Adrenal gland (tissue), 19 donors: ENCODE measurements at places on chromosomes 3 and 15. TPM values are rescaled to one million over a fixed set of nuclear protein-coding genes. Genes with fewer than 3 reads are reported as not detected.
A peak's percentile ranks its signal among the peaks of the same experiment; 100 is the strongest.

CFAP100 gene
- total RNA-seq, result not detected

AGTR1 gene
- total RNA-seq, result 34.7 TPM

ECT2 gene
- 6.0 TPM for total RNA-seq

ARHGEF26 gene
- 2.8 TPM for total RNA-seq

FAM81A gene
- 0.08 TPM for total RNA-seq

RNF13 gene
- 53.1 TPM for total RNA-seq

SEMA3G gene
- 4.1 TPM for total RNA-seq

ABHD14A gene
- 68.0 TPM for total RNA-seq

MIX23 gene
- 30.4 TPM for total RNA-seq

GRCh38 chr15:60584355-60584998, 105.5 kb upstream of the ICE2 start:
- H3K36me3 ChIP-seq, result no peaks in the 10 kb centered on the region
- H3K27ac ChIP-seq, result peak overlapping the region; percentile 55
- no peak overlapping the region for H3K4me3 ChIP-seq
- no peaks in the 10 kb centered on the region for H3K27me3 ChIP-seq

DNA sequence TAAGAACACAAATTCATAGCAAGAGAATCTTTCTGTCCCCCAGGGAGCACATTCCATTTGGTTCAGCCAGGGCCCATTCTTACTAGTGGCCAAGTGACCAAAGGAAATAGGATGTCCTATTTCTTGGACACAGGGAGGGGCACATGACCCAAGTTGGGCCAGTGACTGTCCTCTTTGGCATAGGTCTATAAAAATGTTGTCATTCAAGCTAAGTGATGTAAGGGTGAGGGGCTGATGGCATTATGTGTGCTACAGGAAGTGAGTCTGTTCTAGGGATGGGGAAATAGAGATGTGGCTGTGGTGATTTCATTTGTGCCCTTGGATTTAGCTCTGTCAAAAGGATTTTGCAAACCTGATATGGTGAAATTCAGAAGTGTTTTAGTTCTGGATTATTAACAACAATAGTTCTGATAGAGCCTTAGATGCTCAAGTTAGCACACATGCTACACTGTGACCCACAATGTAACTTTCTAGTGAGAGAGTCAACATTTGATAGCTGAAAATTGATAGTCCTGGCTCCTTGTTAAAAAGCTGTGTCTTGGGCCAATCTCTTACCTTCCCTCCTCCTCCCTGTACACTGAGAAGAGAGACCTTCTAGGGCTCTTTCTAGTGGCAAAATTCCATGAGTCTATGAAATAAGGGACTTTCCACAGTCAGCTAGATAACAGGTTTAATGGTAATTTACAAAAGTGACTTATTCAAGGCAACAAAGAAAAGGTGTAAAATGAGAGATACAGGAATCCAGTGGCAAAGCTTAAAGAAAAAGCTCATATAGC, 117.2 kb downstream of the THRB start:
- H3K36me3 ChIP-seq, result no peaks in the 10 kb centered on the region
- DNase-seq, result no peak
- no peaks in the 10 kb centered on the region for H3K27me3 ChIP-seq
- no peak overlapping the region for H3K4me3 ChIP-seq
- H3K27ac ChIP-seq, result peak overlapping the region; percentile 60

GRCh38 chr3:116037954-116038911, 407.1 kb downstream of the LSAMP start:
- H3K4me1 ChIP-seq, result no peaks in the 10 kb centered on the region
- H3K27me3 ChIP-seq, result no peaks in the 10 kb centered on the region
- H3K36me3 ChIP-seq, result no peaks in the 10 kb centered on the region
- no peak overlapping the region for H3K27ac ChIP-seq
- DNase-seq, result no peak

DNA sequence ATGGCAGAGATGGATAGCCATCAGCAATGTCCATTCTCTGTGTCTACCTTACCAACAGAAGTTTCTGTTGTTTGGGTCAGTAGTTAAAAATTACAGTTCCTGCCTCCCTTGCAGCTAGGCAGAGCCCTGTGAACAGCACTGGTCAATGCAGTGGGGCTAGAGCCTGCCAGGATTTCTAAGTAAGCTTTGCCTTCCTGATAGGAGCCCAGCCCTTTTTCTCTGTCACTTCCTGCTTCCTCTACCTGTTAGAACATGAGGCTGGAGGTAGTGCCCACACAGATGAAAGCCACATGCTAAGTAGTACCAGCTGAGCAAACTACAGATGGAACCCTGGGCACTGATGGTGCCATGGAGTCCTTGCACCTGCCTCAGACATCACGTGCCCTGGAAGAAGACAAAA, 45.0 kb downstream of the MGLL start:
- no peaks in the 10 kb centered on the region for H3K36me3 ChIP-seq
- H3K4me1 ChIP-seq, result peaks cover 13% of the 10 kb centered on the region
- H3K27me3 ChIP-seq, result no peaks in the 10 kb centered on the region
- no peak for DNase-seq

- H3K27ac ChIP-seq, result no peak overlapping the region
- H3K4me3 ChIP-seq, result no peak overlapping the region
- DNase-seq, result peak; percentile 40
- no peaks in the 10 kb centered on the region for H3K36me3 ChIP-seq
- no peaks in the 10 kb centered on the region for H3K4me1 ChIP-seq
Observed at GRCh38 chr3:53800041-53800906, 45.9 kb downstream of the CHDH start.

DNA sequence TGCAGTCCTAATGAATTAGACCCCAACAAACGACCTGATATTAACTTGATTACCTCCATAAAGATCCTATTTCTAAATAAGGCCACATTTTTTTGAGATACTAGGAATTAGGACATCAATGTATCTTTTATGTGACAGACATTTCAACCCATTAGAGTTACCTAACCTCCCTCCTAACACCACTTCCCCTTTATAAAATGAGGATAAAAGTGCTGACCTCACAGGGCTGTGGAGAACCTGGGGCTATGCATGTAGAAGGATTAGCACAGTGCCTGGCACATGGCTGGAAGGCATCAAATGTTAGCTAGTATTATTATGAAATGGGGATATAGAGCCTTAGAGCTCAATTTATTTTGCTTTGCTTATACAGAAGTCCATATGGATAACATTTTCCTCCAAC, 53.5 kb upstream of the LRRN1 start:
- no peak overlapping the region for H3K4me3 ChIP-seq
- H3K27me3 ChIP-seq, result no peaks in the 10 kb centered on the region
- no peaks in the 10 kb centered on the region for H3K4me1 ChIP-seq
- no peak for DNase-seq
- no peaks in the 10 kb centered on the region for H3K36me3 ChIP-seq
- no peak overlapping the region for H3K27ac ChIP-seq

GRCh38 chr3:30421266-30421665, 185.1 kb upstream of the TGFBR2 start:
- no peaks in the 10 kb centered on the region for H3K27me3 ChIP-seq
- no peak overlapping the region for H3K27ac ChIP-seq
- H3K4me1 ChIP-seq, result peaks cover 3% of the 10 kb centered on the region
- H3K36me3 ChIP-seq, result no peaks in the 10 kb centered on the region

GRCh38 chr3:66729687-66730393, 229.0 kb upstream of the LRIG1 start:
- DNase-seq, result no peak
- no peaks in the 10 kb centered on the region for H3K36me3 ChIP-seq
- H3K27ac ChIP-seq, result no peak overlapping the region
- H3K4me1 ChIP-seq, result no peaks in the 10 kb centered on the region
- no peak overlapping the region for H3K4me3 ChIP-seq
- H3K27me3 ChIP-seq, result no peaks in the 10 kb centered on the region

- H3K27ac ChIP-seq, result no peak overlapping the region
- H3K36me3 ChIP-seq, result no peaks in the 10 kb centered on the region
- no peak overlapping the region for H3K4me3 ChIP-seq
- H3K27me3 ChIP-seq, result no peaks in the 10 kb centered on the region
- no peak for DNase-seq
Observed at GRCh38 chr3:120429921-120430361, 20.9 kb downstream of the FSTL1 start.

DNA sequence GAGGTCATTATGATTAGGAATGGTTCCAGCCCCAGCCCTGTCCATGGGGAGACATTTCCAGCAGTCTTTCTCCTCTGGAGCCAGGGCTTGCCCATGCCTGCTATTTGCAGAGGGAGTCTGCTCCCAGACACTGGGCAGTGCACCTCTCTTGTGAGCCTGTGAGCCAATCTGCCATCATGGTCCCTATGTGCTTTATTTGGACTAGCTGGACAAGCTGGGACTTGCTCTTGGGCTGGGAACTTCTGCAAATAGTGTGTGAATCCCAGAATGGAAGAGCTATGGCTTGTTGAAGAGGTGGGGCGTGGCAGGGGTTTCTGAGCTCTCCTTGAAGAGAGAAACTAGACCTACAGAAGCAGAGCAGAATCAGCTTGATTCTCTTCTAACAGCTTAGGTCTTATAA, 53.7 kb upstream of the KY start:
- DNase-seq, result no peak
- no peaks in the 10 kb centered on the region for H3K36me3 ChIP-seq
- no peak overlapping the region for H3K4me3 ChIP-seq
- no peaks in the 10 kb centered on the region for H3K27me3 ChIP-seq
- no peaks in the 10 kb centered on the region for H3K4me1 ChIP-seq
- H3K27ac ChIP-seq, result no peak overlapping the region

GRCh38 chr3:144839991-144840390, 868.4 kb downstream of the DIPK2A start:
- no peaks in the 10 kb centered on the region for H3K27me3 ChIP-seq
- DNase-seq, result no peak
- H3K4me3 ChIP-seq, result no peak overlapping the region
- no peaks in the 10 kb centered on the region for H3K36me3 ChIP-seq
- H3K27ac ChIP-seq, result no peak overlapping the region
- no peaks in the 10 kb centered on the region for H3K4me1 ChIP-seq

- H3K4me1 ChIP-seq, result no peaks in the 10 kb centered on the region
- no peak for DNase-seq
- H3K4me3 ChIP-seq, result no peak overlapping the region
Observed at GRCh38 chr3:39267631-39268548, 11.9 kb downstream of the CX3CR1 start.

- no peaks in the 10 kb centered on the region for H3K27me3 ChIP-seq
- H3K4me3 ChIP-seq, result no peak overlapping the region
- no peak for DNase-seq
- H3K27ac ChIP-seq, result no peak overlapping the region
- H3K4me1 ChIP-seq, result no peaks in the 10 kb centered on the region
Observed at GRCh38 chr3:72032441-72033135, 247.6 kb upstream of the PROK2 start.

DNA sequence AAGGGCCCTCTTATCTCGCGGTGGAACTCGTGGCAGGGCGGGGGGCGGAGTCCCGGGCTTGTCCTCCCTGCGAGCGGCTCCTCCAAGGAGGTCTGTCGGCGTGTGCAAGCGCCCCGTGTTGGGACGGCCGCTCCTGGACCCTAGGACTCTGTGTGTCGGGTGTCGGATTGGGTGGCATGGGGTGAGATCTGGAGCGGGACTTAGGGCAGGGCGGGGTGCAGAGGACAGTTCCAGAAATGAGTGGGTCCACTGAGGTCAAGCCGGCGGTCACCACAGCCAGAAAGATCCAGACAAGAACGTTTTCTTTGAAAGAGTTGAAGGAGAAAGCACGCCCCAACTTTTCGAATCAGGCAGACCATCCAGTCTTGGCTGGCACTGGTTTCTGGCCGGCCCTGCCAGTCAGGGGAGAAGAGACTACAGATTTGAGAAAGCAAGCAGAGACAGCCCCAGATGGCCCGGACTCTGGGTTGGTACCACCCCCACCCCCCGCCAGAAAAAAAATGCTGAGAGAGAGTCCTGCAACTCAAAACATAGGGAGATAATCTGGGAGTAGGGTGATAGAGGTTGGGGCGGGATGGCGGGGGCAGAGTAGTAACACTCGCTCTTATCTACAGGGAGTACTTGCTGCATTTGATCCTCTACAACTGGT, 784 bp upstream of the CISH start:
- peaks cover 4% of the 10 kb centered on the region for H3K36me3 ChIP-seq
- no peak overlapping the region for H3K27ac ChIP-seq
- peak overlapping the region; percentile 79 for H3K4me3 ChIP-seq
- no peaks in the 10 kb centered on the region for H3K27me3 ChIP-seq
- H3K4me1 ChIP-seq, result peaks cover 7% of the 10 kb centered on the region

DNA sequence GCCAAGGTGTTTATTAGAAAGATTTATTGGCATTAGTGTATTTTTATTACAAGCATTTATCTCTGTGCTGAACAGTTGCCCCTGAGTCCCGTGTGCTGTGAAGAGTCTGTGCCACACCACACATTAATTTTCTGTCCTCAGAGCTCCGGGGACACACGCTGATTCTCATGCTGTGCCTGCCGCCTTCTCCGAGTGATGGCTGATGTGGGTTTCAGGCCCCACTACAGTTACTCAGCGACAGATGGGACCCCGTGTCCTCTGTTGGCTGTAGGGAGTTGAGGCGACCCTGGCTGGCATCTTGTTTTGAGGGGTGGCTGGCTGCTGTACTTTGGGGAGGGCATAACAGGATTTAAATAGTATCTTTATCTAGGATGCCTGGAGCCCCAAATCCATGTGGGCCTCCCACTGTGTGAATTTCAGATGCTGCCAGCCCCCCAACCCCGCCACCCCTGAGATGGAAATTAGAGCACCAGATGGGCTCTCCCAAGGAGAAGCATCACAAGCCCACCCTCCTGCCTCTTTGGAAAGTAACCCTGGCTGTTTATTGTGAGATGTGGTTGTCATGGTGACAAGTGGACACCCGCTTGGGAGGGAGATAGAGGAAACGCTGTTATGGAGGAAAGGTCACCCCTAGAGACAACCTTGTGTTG, 185.6 kb downstream of the APBA2 start:
- H3K4me1 ChIP-seq, result no peaks in the 10 kb centered on the region
- no peaks in the 10 kb centered on the region for H3K36me3 ChIP-seq
- no peak overlapping the region for H3K4me3 ChIP-seq
- DNase-seq, result no peak
- no peaks in the 10 kb centered on the region for H3K27me3 ChIP-seq

DNA sequence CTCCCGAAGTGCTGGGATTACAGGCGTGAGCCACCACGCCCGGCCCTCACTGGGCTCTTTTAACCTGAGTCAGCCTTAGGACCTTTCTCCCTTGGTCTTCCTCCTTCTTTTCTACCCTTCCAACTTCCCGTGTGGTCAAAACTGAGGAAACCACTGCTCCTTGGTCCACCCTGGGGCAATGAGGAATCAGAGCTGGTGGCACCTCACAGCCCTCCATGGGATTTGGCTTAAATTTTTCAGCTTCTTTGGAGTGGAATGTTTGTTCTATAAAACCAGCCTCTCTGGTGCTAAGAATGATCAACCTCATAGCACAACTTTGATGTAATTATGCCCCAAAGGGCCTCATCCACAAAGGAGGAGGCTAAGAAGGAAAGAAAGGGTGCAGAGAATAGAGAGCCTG, 76.6 kb upstream of the CFAP20DC start:
- H3K4me1 ChIP-seq, result peaks cover 8% of the 10 kb centered on the region
- DNase-seq, result no peak
- H3K27ac ChIP-seq, result no peak overlapping the region
- no peaks in the 10 kb centered on the region for H3K27me3 ChIP-seq
- no peak overlapping the region for H3K4me3 ChIP-seq

- H3K4me3 ChIP-seq, result no peak overlapping the region
- H3K27ac ChIP-seq, result no peak overlapping the region
- no peak for DNase-seq
Observed at GRCh38 chr3:102887431-102887830, 452.6 kb downstream of the ZPLD1 start.
